Suprapubic skin (tissue), 4 donors: ENCODE measurements at places on chromosomes 1 and 21. TPM values are rescaled to one million over a fixed set of nuclear protein-coding genes. Genes with fewer than 3 reads are reported as not detected.

Gene NPPB
- total RNA-seq, result not detected

Gene MTMR11
- 13.5 TPM for total RNA-seq

Gene TM2D1
- total RNA-seq, result 55.8 TPM

Gene DPM3
- total RNA-seq, result 43.7 TPM

Gene SLC41A1
- 14.6 TPM for total RNA-seq

Gene GSTM1
- total RNA-seq, result 48.2 TPM

Gene BACE2
- 35.5 TPM for total RNA-seq

Gene PGLYRP4
- total RNA-seq, result 13.0 TPM

Gene CELF3
- total RNA-seq, result not detected

Gene HSD3B1
- 2.9 TPM for total RNA-seq

Gene LCE1A
- 69.4 TPM for total RNA-seq

Gene REN
- total RNA-seq, result not detected

Gene OR10J1
- total RNA-seq, result not detected

Gene SLC22A15
- 7.2 TPM for total RNA-seq

Gene LGR6
- 4.9 TPM for total RNA-seq

Gene SMIM1
- total RNA-seq, result 8.4 TPM

Gene S100A8
- 5.7 TPM for total RNA-seq

Gene OR6K3
- total RNA-seq, result not detected

Gene CHIA
- not detected for total RNA-seq

Gene LCE3D
- total RNA-seq, result 5.3 TPM

Gene DHDDS
- 35.6 TPM for total RNA-seq

Gene C4BPA
- total RNA-seq, result 3.1 TPM

Gene BARHL2
- total RNA-seq, result not detected

Gene PGLYRP3
- total RNA-seq, result 53.2 TPM

Gene CACNA1S
- total RNA-seq, result not detected

Gene HES3
- not detected for total RNA-seq
